ENCODE measurements at places on chromosomes 2 and 18.

DNA sequence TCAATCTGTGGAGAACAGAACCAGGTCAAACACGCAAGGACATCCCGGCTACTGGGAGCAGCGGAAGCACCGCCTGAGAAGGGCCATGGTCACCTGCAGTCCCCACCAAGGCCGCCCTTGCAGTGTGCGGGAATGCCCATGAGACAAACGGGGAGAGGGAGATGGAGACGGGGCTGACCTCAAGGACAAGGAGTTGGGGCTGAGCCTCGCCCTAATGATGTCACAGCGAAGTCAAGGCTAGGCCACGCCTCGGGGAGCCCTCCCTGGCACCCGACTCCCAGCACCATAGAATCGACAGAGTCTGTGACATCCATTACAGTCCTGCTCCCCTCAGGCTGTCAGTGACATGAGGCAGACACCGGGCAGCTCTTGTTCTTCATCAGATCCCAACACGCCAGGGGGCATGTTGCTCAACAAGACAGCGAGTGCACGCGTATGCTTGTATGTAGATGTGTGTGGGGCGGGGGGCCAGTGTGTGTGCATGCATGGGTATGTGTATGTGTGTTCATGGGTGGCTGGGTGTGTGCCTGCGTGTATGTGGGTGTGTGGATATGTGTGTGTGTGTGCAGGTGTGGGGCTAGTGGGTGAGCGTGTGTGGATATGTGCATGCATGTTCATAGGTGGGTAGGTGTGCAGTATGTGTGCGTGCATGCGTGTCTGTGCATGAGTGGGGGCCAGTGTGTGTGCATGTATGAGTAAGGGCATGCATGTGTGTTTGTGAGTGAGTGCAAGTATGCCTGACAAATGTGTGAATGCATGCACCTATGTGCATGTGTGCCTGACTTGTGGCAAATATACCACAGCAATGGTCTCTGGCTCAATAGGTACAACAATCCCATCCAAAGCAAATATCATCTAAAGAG is 57.0 kb downstream of the ANKMY1 start:
- no peak for DNase-seq

- DNase-seq = no peak
These were observed 27.8 kb upstream of the REL start for GRCh38 chr2:60853531-60853930.

- DNase-seq = no peak
These were observed 140.8 kb downstream of the PXDN start for GRCh38 chr2:1603521-1603920.

DNA sequence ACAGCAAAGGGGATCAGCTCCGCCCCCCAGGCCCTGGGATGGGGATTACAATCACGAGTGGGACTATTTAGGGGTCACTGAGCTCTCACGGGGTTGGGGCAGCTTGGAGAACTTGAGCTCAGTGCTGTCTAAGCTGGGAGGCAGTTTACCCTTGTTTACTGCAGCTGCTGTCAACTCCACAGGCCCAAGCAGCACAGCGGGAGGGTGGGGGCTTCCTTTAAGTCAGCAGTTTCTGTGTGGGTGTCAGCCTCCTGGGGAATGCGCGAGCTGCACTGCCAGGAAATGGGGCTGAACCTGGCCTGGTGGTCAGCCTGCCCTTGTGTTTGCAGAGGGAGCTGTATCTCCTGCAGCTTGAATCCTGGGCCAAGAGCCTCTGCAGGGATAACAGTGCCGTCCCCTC is 29.8 kb downstream of the TOGARAM2 start:
- DNase-seq = no peak

DNA sequence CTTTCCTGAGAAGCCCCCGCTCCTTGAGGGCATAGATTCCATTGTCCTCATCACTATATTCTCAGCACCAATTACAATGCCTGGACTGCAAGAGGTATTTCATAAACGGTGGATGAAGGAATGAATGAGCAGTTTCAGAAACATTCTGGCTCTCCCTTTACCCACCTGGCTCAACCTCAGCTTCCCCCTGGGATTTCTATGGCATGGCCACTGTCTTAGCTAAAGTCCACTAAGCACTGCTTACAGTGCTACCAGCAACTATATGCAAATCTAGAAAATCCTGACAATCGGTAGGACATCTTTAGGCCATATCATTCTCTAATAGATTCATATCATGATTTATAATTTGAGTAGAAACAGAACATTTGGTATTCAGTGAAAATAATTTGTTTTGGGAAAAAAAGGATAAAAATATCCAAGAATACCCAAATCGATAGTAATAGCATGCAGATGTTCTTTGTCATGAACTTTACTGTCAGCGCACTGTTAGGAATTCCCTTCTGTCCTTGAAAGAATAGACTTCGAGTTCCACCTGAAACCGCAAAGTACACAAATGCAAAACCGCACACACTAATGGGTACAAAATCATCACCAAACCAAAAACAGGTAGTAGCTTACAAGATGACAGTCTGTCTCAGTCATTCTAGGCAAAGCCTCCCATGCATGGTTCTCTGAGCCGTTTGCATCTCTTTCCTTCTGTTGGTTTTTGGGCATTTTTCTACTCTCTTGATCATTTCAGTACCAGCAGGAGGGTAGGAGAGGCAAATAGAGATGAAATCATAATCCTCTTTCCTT is 303.6 kb upstream of the ID2 start:
- no peak for DNase-seq

DNA sequence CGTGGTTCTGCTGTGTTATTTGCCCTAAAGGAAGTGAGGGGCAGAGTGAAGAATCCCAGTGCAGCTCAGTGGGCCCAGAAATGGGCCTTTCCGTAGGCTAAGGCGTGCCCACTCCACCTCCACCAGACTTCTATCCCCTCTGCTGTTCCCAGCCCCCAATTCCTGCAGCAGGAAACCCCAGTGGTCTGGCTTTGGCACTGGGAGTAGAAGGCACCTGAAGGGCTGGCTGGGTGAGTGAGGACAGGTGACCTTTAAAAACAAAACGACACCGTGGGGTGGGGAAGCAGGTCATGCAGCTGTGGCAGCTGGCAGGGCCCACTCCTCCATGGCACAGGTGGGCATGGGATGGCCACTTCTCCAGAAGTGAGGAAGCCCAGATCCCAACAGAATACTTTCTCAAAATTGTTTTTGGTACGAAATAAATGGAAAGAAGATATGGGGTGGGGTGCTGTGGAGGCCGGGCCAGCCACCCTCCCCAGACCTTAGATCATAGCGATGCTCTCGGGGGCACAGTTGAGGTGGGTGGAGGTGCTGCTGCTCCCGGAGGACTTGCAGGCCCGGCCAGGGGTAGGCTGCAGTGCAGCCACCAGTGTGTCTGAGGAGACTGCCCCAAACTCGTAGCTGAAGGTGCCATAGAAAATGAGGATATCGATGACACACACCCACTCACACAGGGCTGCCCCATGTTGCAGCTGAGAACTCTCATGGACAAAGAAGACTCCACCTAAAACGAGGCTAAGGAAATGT is 3.2 kb downstream of the RNF181 start:
- DNase-seq = no peak

DNA sequence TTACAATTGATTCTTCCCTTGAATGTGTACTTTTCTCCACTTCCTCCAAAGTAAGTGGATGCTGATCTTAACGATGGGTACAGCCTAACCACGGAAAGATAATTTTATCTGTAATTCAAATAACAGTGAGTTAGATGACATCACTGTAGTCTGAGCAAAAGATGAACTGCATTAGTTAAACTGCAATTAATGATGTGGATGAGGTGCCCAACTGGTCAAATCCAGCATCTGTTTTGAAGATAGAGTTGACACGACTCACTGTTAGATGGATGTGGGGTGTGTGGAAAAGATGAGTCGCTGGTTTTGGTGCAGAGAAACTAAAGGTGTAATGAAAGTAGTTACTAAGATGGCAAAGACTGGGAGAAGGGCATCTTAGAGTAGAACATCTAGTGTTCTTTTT is 270.5 kb upstream of the MEIS1 start:
- DNase-seq = no peak

- no peak for DNase-seq
These were observed 36.5 kb downstream of the ST3GAL5 start for GRCh38 chr2:85852152-85852840.

DNA sequence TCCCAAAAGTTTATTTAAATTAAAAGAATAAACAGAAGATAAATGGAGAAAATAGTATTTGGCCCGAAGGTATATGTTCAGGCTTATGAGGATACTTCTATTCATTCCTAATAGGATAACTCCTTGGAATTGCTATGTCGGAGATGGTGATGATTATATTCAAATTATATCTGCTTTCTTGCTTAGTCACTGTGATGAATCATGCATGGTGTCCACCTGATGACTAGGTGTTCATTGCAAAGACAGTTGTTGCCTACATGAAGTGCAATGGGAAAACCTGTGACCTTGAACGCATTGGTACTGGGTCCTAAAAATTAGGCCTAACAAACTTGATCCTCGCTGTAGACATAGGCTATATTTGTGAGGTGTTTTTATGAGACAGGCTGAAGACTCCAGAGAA is 617.3 kb upstream of the ZEB2 start:
- no peak for DNase-seq

GRCh38 chr2:66559672-66560071 is 124.7 kb downstream of the MEIS1 start:
- no peak for DNase-seq

DNA sequence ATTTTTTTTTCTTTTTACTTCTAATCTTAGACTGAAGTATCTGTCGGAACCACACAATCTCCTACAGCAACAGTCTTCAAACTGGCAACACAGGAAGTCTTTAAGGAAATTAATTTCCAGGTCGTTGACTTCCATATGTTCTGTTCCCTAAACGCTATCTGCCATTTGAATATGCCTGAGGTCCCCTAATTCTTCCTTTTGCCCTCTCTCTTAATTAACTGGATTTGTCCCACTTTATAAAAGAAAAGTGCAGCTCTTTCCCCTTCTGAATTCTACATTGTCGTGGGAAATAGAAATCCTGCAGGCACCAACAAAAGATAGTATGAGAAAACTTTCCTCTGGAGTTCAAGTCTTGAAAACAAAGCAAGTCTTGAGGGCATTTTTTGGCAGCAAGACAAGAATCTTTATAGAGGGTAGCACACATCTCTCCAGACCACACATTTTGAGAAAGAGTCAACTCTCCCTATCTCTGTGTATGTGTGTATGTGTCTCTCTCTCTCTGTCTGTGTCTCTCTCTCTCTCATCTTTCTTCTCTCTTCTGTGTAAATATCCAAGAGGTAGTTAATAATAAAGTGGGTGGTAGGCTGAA is 879.8 kb downstream of the SOCS6 start:
- no peak for DNase-seq

- DNase-seq = no peak
These were observed 2.6 kb upstream of the GPR35 start for GRCh38 chr2:240622531-240623235.

DNA sequence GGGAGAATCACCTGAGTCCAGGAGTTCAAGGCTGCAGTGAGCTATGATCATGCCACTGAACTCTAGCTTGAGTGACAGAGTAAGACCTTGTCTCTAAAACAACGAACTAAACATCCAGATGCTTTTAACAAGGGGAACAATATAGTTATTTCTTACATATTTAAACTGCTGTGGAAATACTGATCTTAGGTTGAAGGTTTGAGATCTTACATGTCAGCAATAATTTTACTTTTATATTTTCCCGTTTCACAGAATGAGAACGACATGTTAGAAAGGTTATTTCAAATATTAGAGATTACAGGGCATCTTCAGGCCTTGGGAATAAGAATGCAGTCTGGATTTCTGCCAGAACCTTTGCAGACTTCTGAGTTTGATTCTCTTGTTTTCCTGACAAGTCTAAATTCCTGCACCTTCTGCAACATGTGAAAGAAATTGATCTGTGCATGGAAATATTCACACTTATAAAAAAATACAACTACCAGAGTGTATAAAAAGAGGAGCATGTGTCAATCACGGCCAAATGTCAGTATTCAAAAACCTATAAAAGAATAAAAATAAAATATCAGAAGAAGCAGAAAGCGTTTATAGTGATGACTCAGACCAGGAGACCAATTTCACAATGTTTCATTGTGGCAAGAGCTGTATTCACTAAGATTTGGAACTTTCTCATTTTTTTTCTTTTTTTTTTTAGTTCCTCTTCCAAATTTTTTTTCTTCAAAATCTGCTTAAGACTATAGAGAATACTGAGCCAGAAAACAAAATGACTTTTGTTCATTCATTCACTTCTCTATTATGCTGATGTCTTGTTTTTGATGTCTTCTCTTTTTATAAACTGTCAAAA is 29.6 kb downstream of the COLEC12 start:
- DNase-seq = no peak

DNA sequence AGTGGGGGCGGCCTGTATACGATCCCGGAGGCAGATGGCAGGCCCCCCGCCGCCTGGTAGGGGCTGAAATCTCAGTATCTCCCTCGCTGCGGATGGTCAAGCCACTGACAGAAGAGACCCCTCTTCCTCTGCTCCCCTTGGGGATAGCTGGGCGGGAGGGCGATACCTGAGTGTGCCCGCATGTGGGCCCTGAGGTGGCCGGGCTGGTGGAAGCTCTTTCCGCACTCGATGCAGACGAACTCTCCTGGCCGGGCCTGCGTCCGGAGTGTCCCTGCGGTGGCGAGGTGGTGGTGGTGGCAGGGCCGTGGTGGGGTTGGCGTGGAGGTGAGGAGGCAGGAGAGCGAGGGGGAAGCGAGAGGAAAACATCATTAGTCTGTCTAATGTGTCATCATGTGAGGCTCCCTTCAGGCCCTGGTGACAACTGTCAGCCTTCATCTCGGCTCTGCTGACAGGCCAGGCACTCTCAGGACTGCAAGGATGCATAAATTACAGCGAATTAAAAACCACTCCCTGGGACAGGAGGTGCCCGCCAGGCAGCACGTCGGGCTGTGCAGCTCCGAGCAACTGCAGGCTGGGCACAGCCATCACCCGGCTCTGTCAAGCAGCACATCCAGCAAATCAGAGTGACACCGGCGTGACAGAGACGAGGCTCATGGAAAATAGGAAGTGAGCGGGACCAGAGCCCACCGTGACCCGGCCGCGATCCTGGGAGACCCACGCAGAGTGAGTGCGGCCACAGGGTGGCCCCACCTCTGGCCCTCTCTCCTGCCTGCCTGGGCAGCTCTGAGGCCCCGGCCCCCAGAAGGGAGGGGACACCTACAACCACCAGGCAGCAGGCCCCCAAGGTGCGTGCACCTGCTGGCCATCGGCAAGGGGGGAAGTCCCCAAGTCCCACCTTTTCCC is 123.5 kb downstream of the ZNF516 start:
- DNase-seq = no peak

GRCh38 chr18:4351005-4351404 is 104.1 kb downstream of the DLGAP1 start:
- no peak for DNase-seq

GRCh38 chr18:57389271-57389670 is 36.9 kb downstream of the ST8SIA3 start:
- no peak for DNase-seq

- DNase-seq = no peak
These were observed 565.7 kb upstream of the ZEB2 start for GRCh38 chr2:145085612-145086011.

- DNase-seq = no peak
These were observed 59.6 kb downstream of the CSRNP3 start for GRCh38 chr2:165529130-165529529.

Data from NCI-H2029 treated with DMSO at 0.1 percent for 48 hours (cell line).